ENCODE measurements at places on chromosomes 7 and 10.
A peak's percentile ranks its signal among the peaks of the same experiment; 100 is the strongest.

GRCh38 chr7:42135728-42136127 lies 101.3 kb downstream of the GLI3 start:
- DNase-seq = no peak

DNA sequence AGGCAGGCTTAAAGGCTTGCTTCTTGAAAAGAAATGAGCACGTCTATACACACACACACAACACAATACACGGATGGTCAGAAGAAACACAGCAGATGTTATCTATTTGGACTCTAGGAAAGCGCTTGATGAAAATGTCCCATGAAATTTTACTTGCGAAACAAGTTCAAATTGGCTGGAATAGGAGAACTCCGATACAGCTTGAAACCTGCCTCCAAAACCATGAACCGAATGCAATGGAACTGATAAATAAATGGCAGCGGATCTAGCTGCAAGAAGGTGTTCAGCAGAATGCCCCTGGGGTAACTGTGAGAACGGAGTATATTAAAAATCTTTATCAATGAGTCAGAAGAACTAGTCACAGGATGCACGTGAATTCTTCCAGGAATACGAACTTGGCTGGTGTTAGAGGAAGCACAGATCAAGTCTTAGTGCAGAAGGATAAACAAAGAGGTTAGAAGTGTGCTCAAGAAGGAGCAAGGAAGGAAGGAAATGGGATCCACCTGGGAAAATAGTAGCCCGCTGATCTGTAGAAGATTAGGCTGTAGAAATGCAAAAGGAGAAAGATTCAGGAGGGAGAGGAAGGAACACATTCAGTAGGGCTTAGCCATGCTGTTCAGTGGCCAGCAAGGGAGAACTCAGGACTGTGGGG lies 142.0 kb upstream of the PRKCQ start:
- DNase-seq = peak; percentile 94

DNA sequence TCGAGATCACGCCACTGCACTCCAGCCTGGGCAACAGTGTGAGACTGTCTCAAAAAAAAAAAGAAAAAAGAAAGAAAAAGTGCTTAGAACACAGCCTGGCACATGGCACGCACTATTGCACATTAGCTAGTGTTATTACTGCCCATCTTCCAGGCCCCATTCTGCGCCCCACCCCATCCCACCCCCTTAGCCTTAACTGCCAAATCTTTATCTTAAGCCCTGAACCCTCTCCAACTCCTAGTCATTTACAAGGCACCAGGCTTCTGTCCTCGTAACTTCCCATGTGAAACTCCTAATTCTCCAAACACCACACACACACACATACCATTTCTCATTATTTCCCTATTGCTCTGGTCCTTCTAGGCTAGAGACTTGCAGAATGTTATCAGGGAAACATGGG lies 4.8 kb downstream of the FRAT2 start:
- DNase-seq = no peak

DNA sequence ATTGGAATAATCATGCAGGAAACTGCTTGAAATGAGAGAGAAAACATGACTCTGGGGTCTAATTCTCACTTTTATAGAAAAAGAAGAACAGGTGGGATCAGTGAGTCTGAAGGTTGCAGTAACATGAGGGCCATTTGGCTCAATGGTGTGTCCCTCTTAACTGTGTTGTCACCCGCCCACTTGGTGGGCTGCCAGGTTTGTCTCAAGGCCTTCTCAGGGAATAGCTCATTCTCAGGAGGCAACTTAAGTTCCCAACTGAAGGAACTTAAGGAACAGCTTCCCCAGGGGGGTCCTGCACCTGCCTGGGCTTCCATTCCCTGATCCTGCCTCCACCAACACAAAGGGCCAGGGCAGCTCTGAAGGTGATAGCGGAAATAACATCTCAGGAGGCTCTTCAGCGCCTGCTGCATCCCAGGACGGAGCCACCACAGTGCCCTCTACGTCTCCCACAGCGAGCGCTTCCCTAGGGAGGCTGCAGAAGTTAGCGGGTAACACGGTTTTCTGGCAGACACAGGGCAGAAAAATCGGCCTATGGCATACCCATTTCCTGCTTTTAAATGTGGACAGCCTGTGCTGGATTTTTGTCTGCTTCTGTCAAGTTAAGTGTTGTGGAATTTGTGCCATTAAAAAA lies 88.8 kb downstream of the ZRANB1 start:
- no peak for DNase-seq

GRCh38 chr10:22925088-22925487 lies 2.8 kb upstream of the ARMC3 start:
- no peak for DNase-seq

- no peak for DNase-seq
These were observed 83.5 kb downstream of the BRAF start for GRCh38 chr7:140841166-140841715.

DNA sequence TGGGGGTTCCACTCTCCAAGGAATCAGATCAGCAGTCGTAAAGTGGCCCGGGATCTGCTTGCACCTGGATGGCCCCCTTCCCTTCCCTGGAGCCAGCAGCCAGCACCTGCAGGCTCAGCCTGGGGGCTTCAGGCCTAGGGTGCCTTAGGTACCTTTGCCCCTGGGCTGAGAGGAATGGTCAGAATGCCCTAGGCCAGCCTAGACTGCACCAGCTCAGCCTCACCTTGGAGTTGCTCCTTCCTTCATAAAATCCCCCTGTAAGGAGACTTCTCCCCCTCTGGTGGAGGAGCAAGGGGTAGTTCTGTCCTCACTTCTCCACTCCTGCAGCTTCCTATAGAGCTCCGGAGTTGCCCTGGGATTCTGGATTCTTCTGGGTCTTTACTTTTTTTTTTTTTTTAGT lies 32.4 kb upstream of the LBX1 start:
- no peak for DNase-seq

- DNase-seq = no peak
These were observed 15.5 kb upstream of the PHYH start for GRCh38 chr10:13315361-13315760.

DNA sequence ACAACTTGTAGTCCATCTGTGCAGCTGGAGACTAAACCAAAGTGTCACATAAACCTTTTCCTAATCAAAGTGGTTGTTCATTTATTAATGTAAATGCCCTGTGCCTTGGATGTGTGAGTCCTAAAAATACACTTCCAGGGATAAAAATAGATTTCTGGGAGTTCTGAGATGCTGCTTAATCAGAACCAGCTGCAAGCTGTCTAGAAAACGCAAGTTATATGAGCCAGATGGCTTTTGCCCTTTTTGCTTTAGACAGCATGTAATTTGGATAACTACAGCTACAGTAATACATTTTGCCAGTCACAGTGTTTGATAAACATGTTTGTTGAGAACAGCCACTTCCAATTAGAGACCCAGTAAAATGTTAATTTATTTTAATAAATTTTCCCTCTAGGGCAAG lies 185.1 kb upstream of the PRPS1L1 start:
- DNase-seq = peak; percentile 26

DNA sequence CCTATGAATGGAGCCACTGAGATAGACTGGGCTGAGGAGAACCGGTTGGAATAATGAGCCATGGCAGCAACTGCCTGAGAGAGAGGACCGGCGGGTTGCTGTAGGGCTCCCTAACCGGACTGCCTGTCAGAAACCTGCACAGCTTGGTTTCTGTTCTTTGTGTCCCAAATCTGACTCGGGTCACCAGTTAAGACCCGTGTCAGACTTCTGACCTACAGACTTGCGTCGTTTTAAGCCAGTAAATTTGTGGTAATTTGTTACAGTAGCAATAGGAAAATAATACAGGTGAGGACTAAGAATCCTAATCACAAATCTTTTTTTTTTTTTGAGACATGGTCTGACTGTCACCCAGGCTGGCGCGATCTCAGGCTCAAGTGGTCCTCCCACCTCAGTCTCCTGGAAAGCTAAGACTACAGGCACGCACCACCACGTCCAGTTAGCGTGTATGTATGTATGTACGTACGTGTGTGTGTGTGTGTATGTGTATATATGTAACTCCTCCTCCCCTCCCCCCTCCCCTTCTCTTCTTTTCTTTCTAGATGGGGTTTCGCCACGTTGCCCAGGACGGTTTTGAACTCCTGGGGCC lies 672 bp upstream of the DDX56 start:
- DNase-seq = no peak

DNA sequence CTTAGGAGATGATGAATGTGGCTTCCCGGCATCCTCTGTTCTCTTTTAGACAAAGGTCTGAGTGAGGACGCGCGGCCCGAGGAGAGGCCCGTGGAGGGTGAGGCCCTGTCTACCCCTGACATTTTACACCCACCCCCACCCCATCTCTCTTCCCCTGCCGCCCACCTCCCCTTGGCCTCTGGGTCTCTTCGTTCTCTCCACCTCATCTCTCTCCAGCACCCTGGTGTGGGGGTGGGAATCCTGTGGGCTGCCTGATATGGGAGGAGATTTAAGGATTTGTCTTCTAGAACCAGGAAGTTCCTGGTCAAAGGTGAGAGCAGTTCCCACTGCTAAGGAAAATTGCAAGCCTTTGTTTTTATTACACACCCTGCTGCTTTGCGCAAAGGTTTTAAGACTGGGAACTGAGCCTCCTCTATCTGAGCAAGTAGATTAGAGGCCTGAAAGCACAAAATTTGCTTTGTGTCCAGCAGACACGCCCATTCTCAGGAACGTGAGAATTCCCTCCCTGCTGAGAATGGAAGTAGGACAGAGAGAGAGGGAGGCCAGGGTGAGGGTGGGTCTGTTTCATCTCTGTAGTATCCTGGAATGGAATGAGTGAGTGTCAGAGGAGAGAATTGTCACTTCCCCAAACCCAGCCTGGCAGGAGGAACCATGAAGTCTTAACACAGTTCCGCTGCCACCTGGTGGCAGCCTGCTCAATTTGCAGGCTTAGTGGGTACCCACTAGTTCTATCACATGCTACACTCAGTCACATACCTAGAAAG lies 91.2 kb downstream of the GTF2IRD1 start:
- no peak for DNase-seq

- no peak for DNase-seq
These were observed 135.5 kb downstream of the ZNF22 start for GRCh38 chr10:45136256-45136655.

DNA sequence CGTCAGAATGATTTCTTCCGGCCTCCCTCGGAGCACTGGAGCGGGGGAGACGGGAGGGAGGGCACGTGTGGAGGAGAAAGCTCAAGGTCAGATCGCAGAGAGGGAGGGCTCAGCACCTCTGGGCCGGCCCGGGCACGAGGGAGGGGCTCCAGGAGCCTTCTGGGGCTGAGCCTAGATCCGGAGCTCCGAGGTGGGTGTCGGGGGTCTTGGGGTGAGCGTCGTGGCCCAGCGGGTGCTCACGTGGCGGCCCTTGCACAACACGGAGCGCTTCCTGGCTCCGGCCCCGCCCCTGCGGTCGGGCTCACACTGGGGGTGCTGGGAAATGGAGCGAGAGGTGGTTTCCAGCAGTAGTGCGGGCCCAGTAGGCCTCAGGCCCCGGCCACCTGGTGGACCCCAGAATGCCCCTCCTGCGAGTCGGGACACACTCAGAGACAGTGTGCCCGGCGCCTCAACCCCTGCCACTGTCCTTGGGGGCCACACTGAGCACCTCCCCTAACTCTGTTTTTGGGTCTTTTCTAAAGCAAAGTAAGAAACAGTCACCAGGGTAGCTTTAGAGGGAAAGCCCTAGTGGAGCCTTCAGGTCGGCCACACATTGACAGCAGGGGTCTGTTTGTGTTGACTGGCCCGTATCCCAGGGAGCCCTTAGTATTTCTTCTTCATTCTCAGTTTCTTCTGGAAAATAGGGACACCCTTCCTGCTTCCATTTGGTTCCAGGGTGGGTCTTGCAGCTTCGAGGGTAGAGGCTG lies 798 bp downstream of the PPIF start:
- no peak for DNase-seq
